Lower leg skin (tissue), 4 donors: ENCODE measurements at places on chromosomes 4 and X.

- DNase-seq, result no peak
Observed at GRCh38 chr4:85929961-85930665, 429.7 kb downstream of the MAPK10 start.

DNA sequence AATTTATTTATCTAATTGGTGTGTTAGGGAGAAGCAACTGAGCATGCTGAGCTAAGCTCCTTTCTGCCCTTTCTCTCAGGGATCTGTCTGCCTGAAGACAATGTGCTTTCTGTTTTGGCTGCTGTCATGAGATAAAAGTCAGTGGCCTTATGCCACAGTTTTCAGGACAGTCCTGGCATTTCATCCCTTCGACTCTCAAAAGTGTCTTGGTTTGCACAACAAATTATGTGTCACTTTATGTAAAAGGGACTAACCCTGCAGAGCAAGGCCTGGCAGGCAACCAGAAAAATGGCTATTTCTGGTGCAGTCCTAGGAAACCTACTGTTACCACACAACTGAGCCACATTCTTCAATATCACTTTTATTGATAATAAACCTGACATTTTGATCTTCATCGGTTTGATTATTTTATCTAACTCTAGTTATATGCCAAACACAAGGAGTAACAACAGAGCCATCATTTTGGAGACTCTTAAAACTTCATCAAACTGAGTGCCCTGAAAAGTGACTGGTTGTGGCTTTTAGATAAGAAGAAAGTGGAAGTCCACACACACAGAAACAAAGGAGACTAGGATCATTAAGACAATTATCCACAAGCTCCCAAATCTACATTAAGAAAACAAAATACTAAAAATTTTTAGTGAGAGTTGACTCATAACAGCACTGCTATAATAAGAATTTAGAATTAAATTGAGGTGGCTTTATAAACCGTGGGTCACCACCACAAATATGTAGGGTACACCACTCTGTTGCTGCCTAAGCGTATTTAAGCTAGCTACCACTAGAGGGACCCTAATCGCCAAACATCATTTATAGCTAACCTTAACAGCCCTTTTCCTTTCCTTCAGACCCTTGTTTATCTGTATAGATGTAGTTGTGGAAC, 95.9 kb upstream of the PTPN13 start:
- DNase-seq, result peak; percentile 47

DNA sequence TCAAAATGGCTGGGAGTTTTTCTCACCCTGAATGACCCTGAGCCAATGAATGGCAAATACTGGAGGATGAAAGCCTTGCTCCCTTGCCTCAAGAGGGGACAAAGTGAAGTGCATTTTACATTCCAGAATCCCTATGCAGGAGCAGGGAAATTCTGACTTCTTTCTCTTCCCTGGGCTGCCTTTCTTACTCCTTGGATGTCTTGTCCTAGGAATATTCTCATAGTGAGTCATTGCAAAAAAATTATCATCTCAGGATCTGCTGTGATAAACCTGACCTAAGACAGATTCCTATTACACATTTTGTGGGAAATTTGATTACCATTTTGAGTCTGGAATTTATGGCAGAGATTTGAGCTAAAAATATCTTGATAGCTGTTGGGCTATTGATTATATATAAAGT, 199.9 kb downstream of the TMA16 start:
- DNase-seq, result no peak

GRCh38 chr4:71006203-71006907, 12.9 kb downstream of the DCK start:
- no peak for DNase-seq

GRCh38 chr4:155592938-155593297, 73.7 kb upstream of the GUCY1A1 start:
- DNase-seq, result no peak

- no peak for DNase-seq
Observed at GRCh38 chrX:829145-829544, 198.6 kb downstream of the SHOX start.

GRCh38 chr4:117383468-117383867, 298.1 kb upstream of the TRAM1L1 start:
- DNase-seq, result no peak

DNA sequence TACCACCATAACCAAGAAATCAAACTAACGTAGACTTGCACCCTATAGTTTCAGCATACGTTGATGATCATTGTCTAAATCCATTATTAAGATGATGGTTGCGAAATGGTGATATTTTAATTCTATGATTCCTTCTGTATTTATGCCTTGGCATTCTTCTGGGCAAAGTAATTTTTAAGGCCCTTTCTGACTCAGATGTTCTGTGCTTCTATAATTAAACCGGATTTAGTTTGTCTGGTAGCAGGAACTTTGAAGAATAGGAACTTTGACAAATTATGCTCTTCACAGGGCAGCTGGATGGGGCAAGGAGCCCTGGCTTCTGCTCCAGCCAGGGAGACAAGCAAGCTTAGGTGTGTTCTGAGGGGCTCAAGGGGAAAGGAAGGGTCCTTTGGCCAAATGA, 23.8 kb upstream of the PLAC1 start:
- no peak for DNase-seq

GRCh38 chr4:8451440-8452182, 11.0 kb downstream of the TRMT44 start:
- no peak for DNase-seq

DNA sequence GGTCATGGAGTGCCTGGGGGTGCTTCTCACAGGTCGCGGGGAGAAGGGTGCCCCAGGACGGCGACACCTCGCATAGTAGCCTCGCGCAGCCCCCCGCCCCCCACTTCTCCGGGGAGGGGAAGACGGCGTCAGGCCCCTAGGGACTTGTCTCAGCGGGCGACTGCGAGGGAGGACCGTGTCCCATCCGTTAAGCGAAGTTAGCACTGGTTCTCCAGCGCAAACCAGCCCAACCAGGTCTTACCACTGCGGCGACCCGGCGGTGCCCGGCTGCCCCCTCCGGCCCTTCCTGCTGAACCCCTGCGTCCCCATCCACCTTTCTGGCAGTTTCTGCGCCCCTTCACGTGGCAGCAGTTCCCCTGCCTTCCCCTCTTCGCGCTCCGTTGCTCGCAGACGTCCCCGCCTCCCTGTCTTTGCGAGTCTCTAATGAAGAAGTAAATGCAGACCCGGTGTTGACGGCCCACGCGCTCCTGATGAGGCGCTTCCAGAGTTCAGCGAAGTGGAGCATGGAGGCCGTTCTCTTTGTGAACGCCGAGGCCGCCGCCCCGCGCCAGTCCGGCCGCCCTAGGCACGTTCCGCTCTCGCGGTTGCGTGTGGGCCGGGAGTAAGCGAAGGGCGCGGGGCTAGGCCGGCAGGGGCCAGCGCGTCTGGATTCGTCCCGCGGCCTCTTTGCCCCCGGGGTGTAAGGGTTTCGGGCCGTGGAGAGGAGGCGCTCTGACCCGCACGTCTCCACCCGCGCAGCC, 3.0 kb downstream of the SLIT2 start:
- no peak for DNase-seq

GRCh38 chr4:98674404-98675173, 16.2 kb upstream of the TSPAN5 start:
- no peak for DNase-seq

GRCh38 chr4:42277291-42277690, 120.0 kb upstream of the SHISA3 start:
- DNase-seq, result no peak

- DNase-seq, result no peak
Observed at GRCh38 chr4:177740563-177740962, 298.3 kb upstream of the AGA start.

DNA sequence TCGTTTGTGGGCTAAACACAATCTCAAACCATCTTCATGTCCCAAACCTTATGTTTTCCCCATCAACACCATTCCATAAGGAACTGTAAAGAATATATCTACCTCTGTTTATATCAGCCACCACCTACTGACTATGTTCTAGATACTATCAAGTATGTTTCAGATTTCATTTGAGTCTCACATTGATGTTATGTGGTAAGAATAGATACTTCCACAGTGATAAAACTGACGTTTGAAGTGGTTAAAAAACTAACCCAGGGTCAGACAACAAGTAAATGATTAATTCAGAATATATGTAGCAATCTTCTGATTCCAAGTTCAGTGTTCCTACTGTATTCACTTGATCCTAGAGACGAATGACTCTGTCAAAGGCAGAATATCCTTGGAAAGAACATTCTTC, 156.8 kb upstream of the RASGEF1B start:
- no peak for DNase-seq

DNA sequence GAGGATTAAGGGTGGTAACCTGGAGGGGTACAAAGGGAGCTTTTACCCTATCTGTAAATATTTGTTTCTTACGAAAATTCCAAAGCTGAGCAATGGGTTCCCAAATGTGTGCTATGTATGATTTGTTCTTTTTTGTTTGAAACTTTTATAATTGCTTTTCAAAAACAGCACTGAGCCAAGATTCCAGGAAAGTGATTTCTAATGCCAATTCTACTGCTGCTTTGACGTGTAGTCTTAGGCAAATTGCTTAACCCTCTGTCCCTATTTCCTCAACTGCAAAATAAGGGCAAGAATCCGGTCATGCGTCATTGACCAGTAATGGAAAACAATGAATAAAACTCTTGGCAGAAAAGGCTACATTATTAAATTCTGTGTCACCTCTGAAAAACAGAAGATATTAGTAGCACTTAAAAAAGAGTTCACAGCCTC, 454.7 kb downstream of the IL15 start:
- DNase-seq, result no peak

DNA sequence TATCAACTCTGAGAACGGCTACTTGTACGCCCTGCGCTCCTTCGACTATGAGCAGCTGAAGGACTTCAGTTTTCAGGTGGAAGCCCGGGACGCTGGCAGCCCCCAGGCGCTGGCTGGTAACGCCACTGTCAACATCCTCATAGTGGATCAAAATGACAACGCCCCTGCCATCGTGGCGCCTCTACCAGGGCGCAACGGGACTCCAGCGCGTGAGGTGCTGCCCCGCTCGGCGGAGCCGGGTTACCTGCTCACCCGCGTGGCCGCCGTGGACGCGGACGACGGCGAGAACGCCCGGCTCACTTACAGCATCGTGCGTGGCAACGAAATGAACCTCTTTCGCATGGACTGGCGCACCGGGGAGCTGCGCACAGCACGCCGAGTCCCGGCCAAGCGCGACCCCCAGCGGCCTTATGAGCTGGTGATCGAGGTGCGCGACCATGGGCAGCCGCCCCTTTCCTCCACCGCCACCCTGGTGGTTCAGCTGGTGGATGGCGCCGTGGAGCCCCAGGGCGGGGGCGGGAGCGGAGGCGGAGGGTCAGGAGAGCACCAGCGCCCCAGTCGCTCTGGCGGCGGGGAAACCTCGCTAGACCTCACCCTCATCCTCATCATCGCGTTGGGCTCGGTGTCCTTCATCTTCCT, 2.7 kb downstream of the PCDH10 start:
- DNase-seq, result no peak
